ENCODE measurements at places on chromosomes 6 and 20. TPM values are rescaled to one million over a fixed set of nuclear protein-coding genes. Genes with fewer than 3 reads are reported as not detected.

TEAD3 gene
- polyA plus RNA-seq, result 20.1 TPM

RBM24 gene
- 3.2 TPM for polyA plus RNA-seq

TAAR1 gene
- polyA plus RNA-seq, result not detected

WFDC5 gene
- polyA plus RNA-seq, result not detected

HLA-DOA gene
- polyA plus RNA-seq, result 120 TPM

SDCBP2 gene
- 6.7 TPM for polyA plus RNA-seq

HCRTR2 gene
- 0.23 TPM for polyA plus RNA-seq

CDSN gene
- not detected for polyA plus RNA-seq

CRISP3 gene
- not detected for polyA plus RNA-seq

RGS17 gene
- polyA plus RNA-seq, result 2.3 TPM

TREM1 gene
- polyA plus RNA-seq, result not detected

KIF6 gene
- 0.53 TPM for polyA plus RNA-seq

FAXC gene
- polyA plus RNA-seq, result 23.2 TPM

BACH2 gene
- polyA plus RNA-seq, result 1.9 TPM

TBXT gene
- polyA plus RNA-seq, result 0.18 TPM

IPCEF1 gene
- polyA plus RNA-seq, result 0.41 TPM

PLCB4 gene
- polyA plus RNA-seq, result 3.2 TPM

SLC35D3 gene
- polyA plus RNA-seq, result 0.27 TPM

TMEM151B gene
- polyA plus RNA-seq, result 11.6 TPM

ADGRF1 gene
- not detected for polyA plus RNA-seq

ZNF311 gene
- 1.9 TPM for polyA plus RNA-seq

TSHZ2 gene
- 0.14 TPM for polyA plus RNA-seq

ME1 gene
- 0.69 TPM for polyA plus RNA-seq

ENPP1 gene
- 6.9 TPM for polyA plus RNA-seq
